ENCODE measurements at places on chromosomes 5 and 9.
A peak's percentile ranks its signal among the peaks of the same experiment; 100 is the strongest.

- H3K4me3 ChIP-seq: no peak overlapping the region
- H3K27ac ChIP-seq: no peak overlapping the region
- H3K36me3 ChIP-seq: no peaks in the 10 kb centered on the region
Measured at GRCh38 chr9:14906644-14907359, 3.4 kb downstream of the FREM1 start.

- no peaks in the 10 kb centered on the region for H3K27me3 ChIP-seq
- H3K4me3 ChIP-seq: no peak overlapping the region
- no peak overlapping the region for H3K27ac ChIP-seq
- no peak for DNase-seq
- H3K4me1 ChIP-seq: peaks cover 47% of the 10 kb centered on the region
Measured at GRCh38 chr9:114910541-114910940, 19.9 kb downstream of the TNFSF8 start.

DNA sequence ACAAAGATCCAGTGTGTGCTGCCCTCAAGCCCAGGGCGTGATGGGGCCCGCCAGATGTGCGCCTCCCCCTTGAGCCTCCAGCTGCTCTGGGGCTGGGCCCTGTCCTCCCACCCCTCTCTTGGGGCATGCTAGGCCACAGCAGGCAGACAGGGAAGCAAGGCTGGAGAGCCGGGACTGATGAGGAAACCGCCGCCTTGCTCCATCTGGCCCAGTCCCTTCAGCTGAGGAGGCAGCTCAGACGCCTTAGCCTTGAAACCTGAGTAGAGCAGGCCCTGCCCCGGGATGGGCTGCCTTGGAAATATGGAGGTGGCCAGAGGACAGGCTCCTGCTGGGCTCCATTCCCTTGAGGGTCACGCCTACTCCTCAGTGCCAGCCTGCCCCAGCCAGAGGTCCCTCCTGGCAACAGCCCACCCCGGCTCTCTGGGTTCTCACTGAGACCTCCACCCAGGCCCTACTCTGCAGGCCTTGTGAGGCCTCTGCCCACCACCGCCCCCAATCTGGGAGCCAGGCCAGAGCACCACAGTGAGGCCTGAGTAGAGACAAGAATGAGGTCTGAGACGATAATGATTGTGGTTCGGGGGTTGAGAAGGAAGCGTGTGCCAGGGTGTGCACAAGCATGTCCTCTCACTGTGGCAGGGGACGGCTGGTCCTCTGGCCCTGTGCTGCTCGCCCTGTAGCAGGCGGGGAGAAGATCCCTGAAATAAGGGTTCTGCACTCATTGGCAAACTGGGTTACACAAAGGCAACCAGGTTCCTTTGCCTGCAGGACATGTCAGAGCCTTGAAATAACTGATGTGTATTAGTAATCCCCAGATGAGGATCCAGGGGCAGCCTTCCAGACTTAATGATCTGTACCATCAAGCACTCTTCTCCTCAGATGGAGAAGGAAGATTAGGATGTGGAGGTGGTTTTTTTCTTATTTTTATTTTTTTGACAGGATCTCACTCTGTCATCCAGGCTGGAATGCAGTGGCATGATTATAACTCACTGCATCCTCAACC, 30.9 kb downstream of the CXXC5 start:
- no peak overlapping the region for H3K27ac ChIP-seq
- no peaks in the 10 kb centered on the region for H3K27me3 ChIP-seq
- DNase-seq: no peak
- H3K36me3 ChIP-seq: no peaks in the 10 kb centered on the region
- H3K4me3 ChIP-seq: no peak overlapping the region

DNA sequence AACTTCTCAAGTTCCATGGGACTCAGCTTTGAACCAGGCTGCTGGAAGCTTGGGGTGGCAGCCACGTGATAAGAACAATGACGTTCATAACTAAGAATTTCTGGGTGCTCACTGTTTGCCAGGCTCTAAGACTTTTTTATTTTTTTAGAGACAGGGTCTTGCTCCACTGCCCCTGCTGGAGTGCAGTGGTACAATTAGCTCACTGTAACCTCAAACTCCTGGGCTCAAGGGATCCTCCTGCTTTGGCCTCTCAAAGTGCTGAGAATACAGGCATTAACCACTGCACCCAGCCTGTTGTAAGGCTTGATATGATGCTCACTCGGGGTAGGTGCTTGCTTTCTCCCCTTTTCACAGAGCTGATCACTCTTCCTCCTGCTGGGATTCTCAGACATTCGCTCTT, 38.7 kb downstream of the PTPN3 start:
- H3K4me3 ChIP-seq: no peak overlapping the region
- H3K27me3 ChIP-seq: no peaks in the 10 kb centered on the region
- no peaks in the 10 kb centered on the region for H3K36me3 ChIP-seq
- DNase-seq: no peak
- no peak overlapping the region for H3K27ac ChIP-seq
- H3K4me1 ChIP-seq: no peaks in the 10 kb centered on the region

GRCh38 chr5:41156739-41157138, 56.6 kb downstream of the C6 start:
- no peak for DNase-seq
- no peak overlapping the region for H3K27ac ChIP-seq
- no peak overlapping the region for H3K4me3 ChIP-seq
- H3K4me1 ChIP-seq: no peaks in the 10 kb centered on the region
- H3K36me3 ChIP-seq: no peaks in the 10 kb centered on the region

DNA sequence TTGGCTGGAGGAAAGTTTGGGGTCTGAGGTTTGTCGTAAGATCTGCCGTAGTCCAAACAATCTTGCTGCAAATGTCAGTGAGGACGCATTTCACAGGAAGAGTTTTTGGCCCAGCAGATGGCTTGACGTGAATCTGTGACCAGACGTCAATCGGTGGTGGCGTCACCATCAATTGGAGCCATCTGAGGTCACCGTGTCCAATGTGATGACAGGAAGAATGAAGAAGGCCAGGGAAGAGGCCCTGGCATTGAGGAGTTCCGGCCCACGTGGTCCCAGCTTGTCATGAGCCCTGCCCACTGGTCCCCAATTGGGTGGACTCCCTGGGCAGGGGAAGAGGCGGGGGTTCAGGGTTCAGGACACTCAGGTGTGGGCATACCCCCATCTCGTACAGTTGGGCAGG, 79.9 kb downstream of the OLFM1 start:
- no peaks in the 10 kb centered on the region for H3K36me3 ChIP-seq
- H3K27ac ChIP-seq: no peak overlapping the region
- DNase-seq: no peak
- no peaks in the 10 kb centered on the region for H3K27me3 ChIP-seq
- no peaks in the 10 kb centered on the region for H3K4me1 ChIP-seq

GRCh38 chr5:68337235-68337634, 121.7 kb downstream of the PIK3R1 start:
- H3K4me3 ChIP-seq: no peak overlapping the region
- H3K36me3 ChIP-seq: no peaks in the 10 kb centered on the region
- H3K27ac ChIP-seq: no peak overlapping the region

- peak; percentile 55 for DNase-seq
- no peaks in the 10 kb centered on the region for H3K27me3 ChIP-seq
- peaks cover 41% of the 10 kb centered on the region for H3K4me1 ChIP-seq
- no peaks in the 10 kb centered on the region for H3K36me3 ChIP-seq
- H3K27ac ChIP-seq: peak within 1 kb of the TSS; percentile 73
Measured at GRCh38 chr5:150778517-150779396, at the start of gene SMIM3. SMIM3 (plus strand) TSS chr5:150778757; CDS start chr5:150795441, 16,684 bp downstream.

GRCh38 chr9:17905366-17905765, 326.5 kb downstream of the SH3GL2 start:
- H3K4me3 ChIP-seq: no peak overlapping the region
- no peaks in the 10 kb centered on the region for H3K36me3 ChIP-seq
- no peaks in the 10 kb centered on the region for H3K27me3 ChIP-seq
- DNase-seq: no peak
- H3K4me1 ChIP-seq: no peaks in the 10 kb centered on the region

- no peaks in the 10 kb centered on the region for H3K36me3 ChIP-seq
- DNase-seq: no peak
- no peaks in the 10 kb centered on the region for H3K4me1 ChIP-seq
- no peak overlapping the region for H3K27ac ChIP-seq
Measured at GRCh38 chr9:3887221-3887653, 361.4 kb upstream of the RFX3 start.

DNA sequence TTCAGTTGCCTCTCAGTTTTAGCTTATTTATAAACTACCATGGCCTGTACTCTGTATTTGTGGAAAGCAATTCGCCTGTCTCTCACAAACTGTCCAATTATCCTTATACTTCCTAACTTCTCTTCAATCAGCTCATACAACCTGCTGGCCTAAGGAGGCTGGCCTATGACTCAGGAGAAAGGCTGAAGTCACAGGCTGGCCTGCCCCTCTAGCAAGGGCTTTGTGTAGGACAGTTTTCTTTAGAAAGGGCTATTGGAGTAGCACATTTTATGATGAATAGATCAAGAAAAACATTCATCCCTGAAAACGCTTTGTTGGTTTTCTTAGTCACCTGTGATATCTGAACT, 988.7 kb upstream of the ARRDC3 start:
- H3K4me1 ChIP-seq: no peaks in the 10 kb centered on the region
- H3K27me3 ChIP-seq: no peaks in the 10 kb centered on the region
- H3K4me3 ChIP-seq: no peak overlapping the region
- H3K36me3 ChIP-seq: no peaks in the 10 kb centered on the region
- DNase-seq: no peak
- no peak overlapping the region for H3K27ac ChIP-seq

- H3K4me3 ChIP-seq: no peak overlapping the region
- H3K36me3 ChIP-seq: no peaks in the 10 kb centered on the region
- no peak overlapping the region for H3K27ac ChIP-seq
- no peak for DNase-seq
Measured at GRCh38 chr5:12330993-12331588, 426.8 kb upstream of the CTNND2 start.

- no peaks in the 10 kb centered on the region for H3K4me1 ChIP-seq
- no peaks in the 10 kb centered on the region for H3K27me3 ChIP-seq
- DNase-seq: no peak
- H3K4me3 ChIP-seq: no peak overlapping the region
- H3K27ac ChIP-seq: no peak overlapping the region
- no peaks in the 10 kb centered on the region for H3K36me3 ChIP-seq
Measured at GRCh38 chr5:167822241-167822640, 469.2 kb upstream of the WWC1 start.

DNA sequence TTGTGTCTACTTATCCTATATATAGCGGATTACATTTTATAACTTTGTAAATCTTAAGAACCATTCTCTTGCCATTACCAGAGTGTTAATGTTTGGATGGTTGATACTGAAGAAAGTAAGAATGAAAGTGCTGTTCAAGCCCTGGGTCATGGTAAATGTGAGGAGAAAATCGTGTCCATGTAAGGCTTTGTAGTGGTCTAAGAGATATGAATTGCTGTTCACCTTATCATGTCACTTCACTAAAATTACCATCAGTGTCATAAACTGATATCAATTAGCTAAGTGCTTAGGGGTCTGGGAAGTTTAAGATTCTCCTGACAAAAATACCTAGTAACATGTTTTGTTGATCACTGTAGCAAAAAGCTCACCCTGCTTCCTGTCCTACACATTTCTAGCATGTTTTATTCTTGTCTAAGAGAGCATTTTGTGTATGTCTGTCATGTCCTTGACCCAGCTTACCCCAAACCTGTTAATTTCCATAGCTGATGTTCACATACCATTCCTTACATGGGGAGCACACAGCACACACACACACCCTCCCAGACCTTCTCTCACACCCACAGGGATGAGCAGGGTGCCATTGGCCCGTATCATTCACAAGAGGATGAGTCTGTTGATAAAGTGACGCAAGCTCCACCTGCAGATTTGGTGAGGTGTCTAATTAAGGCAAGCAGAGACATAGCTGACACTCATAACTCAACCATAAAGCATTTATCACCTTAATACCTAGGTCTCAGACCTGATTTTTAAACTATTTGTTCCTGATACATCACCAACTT, 125.1 kb upstream of the PAM start:
- H3K36me3 ChIP-seq: no peaks in the 10 kb centered on the region
- H3K27me3 ChIP-seq: no peaks in the 10 kb centered on the region
- H3K27ac ChIP-seq: no peak overlapping the region
- no peak overlapping the region for H3K4me3 ChIP-seq

DNA sequence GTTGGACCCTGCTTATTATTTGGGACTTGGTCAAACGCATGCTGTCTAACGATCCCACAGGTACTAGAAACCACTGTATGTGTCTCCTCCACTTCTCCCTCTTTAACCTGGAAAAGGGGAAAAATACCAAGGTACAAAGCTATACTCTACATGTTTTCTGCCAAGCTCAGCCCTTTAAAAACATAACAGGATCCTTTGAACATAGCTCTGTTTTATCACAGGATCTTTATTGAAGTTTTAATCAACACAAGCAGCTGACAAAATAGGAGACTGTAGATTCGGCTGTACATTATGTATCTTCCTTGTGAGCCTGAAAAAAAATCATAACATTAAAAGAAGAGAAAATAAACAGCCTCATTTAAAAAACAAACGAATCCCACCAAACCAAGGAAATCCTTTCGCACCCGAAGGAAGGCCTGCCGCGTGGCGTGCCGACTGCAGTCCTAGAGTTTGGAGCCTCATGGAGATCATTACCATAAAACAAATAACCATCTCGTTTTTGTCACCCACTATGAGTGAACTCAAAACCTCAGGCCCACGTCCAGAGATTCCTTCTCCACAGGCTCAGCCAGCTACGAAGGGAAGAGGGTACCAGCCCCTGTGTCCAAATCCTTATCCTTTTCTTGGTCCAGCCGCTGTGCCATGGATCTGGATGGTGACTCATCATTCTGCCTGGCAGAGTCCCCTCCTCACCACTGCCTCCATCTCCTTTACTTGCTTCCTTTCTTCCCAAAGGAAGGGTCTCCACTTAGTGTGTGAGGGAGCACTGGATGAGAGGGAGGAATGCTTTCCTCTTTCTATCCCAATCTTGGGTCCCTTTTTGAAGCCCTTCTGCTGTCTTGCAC, 651.1 kb downstream of the CCDC171 start:
- DNase-seq: no peak
- H3K27me3 ChIP-seq: no peaks in the 10 kb centered on the region
- no peaks in the 10 kb centered on the region for H3K4me1 ChIP-seq
- H3K36me3 ChIP-seq: no peaks in the 10 kb centered on the region
- no peak overlapping the region for H3K27ac ChIP-seq

GRCh38 chr5:20368571-20369517, 380.8 kb upstream of the CDH18 start:
- no peak overlapping the region for H3K27ac ChIP-seq
- no peaks in the 10 kb centered on the region for H3K27me3 ChIP-seq
- H3K4me1 ChIP-seq: no peaks in the 10 kb centered on the region
- DNase-seq: no peak
- H3K36me3 ChIP-seq: no peaks in the 10 kb centered on the region

- no peak overlapping the region for H3K4me3 ChIP-seq
- DNase-seq: no peak
- H3K4me1 ChIP-seq: no peaks in the 10 kb centered on the region
Measured at GRCh38 chr5:173911623-173912022, 23.5 kb downstream of the CPEB4 start.

DNA sequence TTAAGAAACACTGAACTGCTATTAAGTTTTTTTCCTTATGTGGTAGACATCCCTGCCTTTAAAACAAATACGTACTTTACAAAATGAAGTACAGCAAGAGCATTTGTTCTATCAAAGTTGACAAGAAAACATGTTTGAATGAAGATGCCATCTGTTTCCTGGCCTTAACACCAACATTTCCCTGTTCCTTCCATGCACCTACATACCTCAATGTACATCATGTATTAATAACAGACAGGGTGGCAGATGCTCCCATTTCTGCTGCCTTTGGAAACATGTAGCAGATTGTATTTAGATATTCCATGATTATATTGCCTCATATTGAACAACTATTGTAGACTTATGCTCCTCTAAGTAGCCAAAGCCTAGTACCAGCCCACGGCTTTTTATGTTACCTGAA, 104.4 kb downstream of the PJA2 start:
- H3K27ac ChIP-seq: no peak overlapping the region
- no peaks in the 10 kb centered on the region for H3K36me3 ChIP-seq
- no peak overlapping the region for H3K4me3 ChIP-seq

Measured in naive thymus-derived CD4-positive, alpha-beta T cell (primary cell).